ENCODE measurements at places on chromosomes 4 and X.
A peak's percentile ranks its signal among the peaks of the same experiment; 100 is the strongest.

DNA sequence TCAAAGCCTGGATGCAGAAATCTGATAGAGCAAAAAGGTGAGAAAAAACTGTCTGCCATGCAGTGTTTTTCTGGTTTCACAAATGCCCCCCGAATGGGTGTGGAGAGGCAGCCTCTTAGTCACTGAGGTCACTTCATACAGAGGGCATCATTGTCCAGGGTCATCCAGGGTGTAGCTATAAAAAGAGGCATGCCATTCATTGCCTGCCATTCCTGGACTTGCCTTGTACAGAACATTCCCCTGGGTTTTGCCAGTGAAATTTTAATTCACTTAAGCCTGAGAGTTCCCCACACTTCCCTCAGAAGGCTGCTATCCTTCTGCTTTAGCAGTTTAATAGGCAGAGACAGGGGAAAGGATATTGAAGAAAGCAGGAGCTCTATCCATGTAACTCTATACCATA lies 230.3 kb downstream of the UNC5C start:
- peak; percentile 60 for DNase-seq

GRCh38 chr4:183885205-183885720 lies 19.8 kb upstream of the STOX2 start:
- no peak for DNase-seq

- DNase-seq, result no peak
Measured at GRCh38 chrX:19964017-19964710, 26.7 kb downstream of the BCLAF3 start.

- no peak for DNase-seq
Measured at GRCh38 chr4:132328761-132329160, 820.3 kb upstream of the PCDH10 start.

DNA sequence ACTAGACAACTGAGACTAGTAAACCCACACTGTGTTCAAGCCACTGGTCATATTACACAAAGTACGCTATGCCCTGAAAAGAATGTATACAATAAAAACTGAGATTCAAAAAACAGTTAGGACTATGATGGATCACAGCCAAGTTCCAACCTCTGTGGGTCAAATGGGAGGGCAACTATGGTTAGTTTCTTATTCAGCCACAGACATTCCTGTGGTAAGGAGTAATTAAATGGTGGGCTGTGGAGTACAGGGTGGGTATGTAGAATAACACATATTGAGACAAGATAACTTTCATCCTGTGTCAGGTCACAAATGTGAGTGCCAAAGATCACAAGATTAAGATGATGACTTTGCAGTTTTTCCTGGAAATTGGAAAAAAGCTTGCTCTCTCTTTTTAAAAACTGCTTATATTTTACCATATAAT lies 167.2 kb downstream of the NPNT start:
- DNase-seq, result no peak

GRCh38 chr4:8053688-8054449 lies 104.7 kb downstream of the ABLIM2 start:
- no peak for DNase-seq

GRCh38 chrX:40153345-40154249 lies 55.8 kb upstream of the BCOR start:
- peak; percentile 80 for DNase-seq

DNA sequence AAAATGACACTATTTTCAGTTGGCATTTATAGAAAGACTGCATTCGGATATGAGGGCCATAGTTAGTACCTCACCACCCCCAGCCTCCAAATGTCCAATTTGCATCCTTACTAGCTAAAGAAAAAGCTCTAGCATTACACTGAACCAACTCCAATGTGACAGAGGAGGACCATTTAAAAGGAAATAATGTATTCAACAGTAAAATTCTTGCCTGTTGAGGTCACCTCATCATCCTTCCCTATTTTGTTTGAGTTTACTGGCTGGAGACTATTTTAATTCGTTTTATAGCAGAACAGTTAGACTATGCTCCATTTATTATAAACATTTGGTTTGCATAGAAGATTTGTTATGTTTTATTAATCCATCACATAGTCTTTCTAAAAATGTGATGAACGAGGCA lies 88.2 kb upstream of the PPARGC1A start:
- DNase-seq, result no peak

GRCh38 chr4:98446499-98447375 lies 185.6 kb downstream of the RAP1GDS1 start:
- peak; percentile 23 for DNase-seq

- no peak for DNase-seq
Measured at GRCh38 chr4:47484168-47484567, 907 bp upstream of the ATP10D start.

DNA sequence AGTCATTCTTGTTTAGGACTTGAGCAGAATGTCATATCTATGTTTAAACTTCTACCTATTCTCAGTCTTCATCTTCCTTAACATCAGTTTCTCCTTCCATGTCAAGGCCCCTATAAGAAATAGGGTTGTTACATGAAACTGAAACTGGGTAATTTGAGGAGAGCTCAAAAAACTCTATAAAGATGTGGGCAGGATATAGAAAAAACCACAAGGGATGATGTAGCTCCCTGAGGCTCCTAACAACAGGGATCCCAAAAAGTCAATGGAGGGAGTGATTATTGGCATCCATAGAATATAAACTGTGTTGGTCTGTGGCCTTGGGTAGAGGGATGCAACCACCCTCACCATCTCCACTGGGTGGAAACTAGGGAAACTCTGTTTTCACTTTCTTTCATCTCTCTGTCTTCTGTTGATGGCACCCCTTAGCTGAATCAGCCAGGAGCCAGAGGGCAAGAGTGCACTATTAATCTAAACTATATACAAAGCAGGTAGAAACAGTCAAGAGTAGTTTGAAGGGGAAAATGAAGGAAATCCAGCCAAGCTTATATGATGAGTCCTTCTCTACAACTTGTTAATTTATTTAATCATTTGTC lies 27.6 kb downstream of the C4orf54 start:
- no peak for DNase-seq

DNA sequence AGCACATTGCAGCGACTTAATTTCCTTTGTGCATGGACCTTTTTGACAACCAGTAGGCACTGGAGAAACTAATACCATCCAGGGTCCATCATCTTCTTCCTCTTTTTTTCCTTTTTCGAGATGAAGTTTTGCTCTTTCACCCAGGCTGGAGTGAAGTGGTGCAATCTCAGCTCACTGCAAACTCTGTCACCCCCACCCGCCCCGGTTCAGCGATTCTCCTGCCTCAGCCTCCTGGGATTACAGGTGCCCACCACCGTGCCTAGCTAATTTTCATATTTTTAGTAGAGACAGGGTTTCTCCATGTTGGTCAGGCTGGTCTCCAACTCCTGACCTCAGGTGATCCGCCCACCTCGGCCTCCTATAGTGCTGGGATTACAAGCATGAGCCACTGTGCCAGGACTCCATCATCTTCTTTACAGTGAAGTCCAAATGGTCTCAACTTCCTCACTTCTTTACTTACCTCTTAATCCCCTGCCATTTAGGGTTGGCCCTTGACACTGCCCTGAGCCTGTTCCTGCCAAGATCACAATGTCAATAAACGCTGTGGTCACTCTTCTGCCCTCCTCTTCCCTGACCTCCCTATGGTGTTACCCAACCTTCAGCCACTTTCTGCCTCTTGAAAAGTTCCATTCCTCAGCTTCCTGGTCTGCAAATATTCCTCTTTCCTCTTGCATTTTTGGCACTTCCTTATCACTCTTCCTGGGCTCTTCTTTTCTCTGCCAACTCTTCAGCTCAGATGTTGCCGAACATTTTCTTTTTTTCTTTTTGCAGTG lies 119.8 kb upstream of the SLC34A2 start:
- no peak for DNase-seq

DNA sequence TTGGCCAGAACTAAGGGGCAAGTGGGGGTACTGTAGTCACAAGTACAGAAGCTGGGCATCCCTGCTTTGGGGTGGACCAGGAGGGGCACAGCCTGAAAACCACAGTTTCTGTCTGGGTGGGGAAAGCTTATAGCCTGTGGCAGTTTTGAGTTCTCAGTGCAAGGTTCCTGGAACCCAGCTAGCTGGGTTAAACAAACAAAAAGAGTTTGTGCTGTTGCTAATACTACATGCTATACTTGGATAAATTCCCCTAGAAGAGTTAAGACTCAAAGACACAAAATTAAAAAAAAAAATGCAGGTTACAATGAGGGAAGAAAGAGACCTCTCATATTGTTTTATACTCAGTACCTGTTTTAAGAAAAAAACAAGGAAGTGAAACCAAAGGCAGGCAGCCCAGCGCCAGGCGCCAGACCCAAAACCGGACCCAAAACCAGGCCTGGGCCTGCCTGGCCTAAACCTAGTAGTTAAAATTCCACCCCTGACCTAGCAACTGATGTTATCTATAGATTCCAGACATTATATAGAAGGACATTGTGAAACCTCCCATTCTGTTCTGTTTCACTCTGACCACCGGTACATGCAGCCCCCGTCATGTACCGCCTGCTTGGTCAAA lies 50.8 kb downstream of the SLC2A9 start:
- DNase-seq, result no peak

GRCh38 chr4:182179751-182180150 lies 63.5 kb upstream of the TENM3 start:
- no peak for DNase-seq

DNA sequence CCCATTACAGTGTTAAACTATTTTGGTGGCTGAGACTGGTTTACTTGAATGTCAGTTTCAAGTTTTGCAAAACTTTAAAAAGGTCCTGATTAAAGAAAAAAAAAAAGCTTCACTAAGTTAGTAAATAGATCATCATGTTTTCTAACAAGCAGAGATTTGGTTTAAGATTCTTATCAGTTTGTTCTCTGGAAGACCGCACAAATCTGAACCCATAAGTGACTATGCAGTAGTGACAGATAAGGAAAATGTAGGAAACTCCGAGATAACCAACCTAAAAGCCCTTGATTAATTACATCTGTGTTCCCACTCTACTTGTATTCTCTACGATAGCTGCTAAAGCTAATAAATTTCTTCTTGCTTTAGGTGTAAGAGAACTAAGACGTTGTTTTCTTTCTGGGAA lies 1799.8 kb upstream of the ADGRL3 start:
- DNase-seq, result no peak

- peak; percentile 48 for DNase-seq
Measured at GRCh38 chr4:41751449-41752061, 3.0 kb upstream of the PHOX2B start.

DNA sequence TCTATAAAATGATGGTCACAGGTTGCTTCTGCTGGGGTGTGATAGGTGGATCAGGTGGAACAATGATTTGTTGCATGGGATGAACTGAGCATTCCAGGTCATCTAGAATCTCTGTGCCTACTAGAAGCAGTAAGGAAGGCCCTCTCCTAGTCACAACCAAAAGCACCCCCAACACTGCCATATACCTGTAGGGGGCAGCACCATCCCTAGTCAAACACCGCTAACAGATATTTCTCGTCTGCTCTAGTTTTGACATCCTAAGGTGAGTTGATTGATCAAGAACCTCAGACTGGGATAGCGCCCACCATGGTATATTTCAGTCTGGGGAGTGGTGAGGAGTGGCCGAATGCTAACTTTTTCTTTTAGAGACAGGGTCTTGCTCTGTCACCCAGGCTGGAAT lies 160.2 kb downstream of the NHS start:
- DNase-seq, result no peak

GRCh38 chrX:64885850-64886249 lies 90.4 kb downstream of the ZC4H2 start:
- no peak for DNase-seq

DNA sequence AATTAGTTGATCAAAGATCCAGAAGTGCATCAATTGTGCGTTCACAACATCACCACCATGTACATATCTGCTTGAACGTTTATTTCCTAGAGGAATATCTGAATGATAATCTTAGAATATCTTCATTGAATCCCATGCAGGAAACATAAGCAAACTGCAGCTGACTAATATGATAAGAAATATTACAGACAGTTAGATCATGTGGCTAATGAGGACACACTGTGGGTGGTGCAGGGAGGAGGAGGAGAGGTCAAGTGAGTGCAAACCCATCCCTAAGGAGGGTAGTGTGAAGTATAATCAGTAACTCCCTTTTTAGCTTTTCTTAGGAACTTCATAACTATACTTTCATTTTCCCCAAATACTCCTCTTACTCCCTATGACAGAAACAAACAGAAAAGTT lies 58.3 kb upstream of the HPGD start:
- DNase-seq, result no peak

- DNase-seq, result no peak
Measured at GRCh38 chr4:107317611-107318010, 281.5 kb upstream of the DKK2 start.

DNA sequence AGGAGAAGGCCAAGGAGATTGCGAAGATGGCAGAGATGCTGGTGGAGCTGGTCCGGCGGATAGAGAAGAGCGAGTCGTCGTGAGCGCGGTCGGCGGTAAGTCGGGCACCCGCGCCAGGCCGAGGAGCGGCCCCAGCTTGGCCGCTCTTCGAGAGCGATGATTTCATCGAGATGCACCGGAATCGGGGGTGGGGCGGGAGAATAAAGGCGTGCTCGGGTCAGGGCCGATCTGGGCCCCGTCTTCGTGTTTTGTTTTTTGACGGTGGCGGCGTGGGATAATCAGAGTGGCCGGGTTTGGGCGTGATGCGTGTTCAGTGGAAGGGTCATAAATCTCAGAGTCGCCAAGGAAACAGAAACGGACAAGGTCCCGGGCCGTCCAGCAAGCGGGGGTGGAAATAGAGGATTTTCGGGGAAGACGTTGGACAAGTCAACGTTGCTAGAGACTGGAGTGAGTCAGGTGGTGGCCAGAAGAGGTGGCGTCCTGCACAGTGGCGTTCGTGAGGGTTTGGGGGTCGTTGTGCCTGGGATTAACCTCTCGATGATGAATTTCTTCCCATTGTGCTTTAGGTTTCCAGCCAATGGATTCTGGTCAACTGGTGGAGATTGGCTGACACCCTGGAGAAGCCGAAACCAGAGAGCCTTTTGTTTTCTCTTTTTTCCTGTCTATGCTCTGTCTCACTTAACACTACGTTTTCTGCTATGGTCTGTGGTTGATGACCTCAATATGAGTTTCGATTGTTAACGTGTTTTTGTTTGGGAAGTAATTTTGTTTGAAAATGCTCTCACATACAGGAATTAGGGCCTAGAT lies 882 bp downstream of the MRFAP1 start:
- no peak for DNase-seq

DNA sequence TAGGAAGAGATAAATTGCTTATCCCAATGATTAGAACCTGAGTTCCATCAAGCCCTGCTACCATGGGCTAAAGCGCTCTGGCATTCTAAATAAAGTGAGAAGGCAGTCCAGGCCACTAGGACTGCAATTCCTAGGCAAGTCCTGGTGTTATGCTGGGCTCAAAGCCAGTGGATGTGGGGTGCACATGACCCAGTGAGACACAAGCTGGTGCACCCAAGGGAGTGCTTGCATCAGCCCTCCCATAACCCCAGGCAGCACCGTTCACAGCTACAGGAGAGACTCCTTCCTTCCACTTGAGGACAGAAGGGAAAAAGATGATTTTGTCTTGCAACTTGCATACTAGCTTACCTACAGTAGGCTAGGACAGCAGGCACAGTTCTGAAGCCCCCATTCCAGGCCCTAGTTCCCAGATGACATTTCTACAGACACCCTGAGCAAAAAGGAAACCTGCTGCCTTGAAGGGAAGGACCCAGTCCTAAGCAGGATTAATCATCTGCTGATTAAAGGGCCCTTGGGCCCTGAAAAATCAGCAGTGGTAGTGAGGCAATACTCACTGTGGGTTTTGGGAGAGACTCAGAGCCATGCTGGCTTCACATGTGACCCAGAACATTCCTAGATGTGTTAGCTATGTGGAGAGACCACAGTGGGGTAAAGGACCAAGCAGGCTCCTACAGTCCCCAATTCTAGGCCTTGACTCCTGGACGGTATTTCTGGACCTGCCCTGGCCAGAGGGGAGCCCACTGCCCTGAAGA lies 77.8 kb downstream of the KLHL13 start:
- no peak for DNase-seq
